ENCODE measurements at places on chromosomes 1 and 21.

GRCh38 chr1:190477762-190478148, at the start of gene BRINP3:
Gene BRINP3, minus strand, starts transcription at chr1:190477864.
- no peak for DNase-seq

DNA sequence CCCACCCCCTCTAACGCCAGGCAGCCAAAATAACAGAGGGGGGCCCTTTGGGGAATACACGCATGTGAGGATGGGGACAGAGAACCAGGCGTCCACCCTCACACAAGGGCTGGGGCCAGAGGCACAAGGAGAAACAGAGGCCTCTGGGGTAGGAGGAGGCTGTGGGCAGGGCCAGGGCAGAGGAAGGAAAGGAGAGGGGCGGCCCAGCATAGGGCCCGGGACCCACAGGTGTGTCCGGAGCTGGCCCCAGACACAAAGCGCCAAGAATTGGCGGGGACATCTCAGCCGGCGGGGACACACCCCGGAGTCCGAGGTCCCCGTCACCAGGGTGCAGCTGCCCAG, 6.7 kb downstream of the PLEKHG5 start:
- no peak for DNase-seq

GRCh38 chr1:175402336-175402735, 209.8 kb upstream of the KIAA0040 start:
- no peak for DNase-seq

DNA sequence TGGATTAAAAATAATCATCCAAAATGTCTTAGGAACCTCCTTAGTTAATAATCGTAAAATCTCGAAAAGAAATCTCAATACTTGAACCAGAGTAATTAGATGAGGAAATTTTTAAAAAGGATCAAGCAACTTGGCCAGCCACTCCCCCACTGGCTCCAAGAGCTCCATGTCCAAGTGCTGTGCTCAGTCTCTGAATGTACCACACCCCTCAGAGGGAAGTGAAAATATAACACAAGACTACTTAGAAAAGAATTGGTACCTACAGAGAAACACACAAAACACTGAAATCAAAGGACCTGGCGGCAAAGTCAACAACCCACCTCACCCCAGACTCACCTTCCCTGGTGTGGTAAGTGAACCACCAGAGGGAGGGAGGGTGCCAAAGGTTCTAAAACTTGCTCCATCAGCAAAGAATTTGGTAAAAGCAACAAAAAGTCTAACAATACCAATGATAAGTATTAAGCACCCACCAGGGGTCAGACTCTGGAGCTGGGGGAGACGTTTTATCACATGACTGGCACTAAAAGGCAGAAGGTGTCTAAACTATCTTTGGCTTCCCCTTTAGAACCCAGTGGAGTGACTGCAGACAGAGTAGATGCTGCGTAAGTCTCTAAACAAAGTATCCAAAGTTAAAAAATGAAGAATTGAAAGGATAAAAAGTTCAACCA, 14.0 kb downstream of the LBR start:
- no peak for DNase-seq

DNA sequence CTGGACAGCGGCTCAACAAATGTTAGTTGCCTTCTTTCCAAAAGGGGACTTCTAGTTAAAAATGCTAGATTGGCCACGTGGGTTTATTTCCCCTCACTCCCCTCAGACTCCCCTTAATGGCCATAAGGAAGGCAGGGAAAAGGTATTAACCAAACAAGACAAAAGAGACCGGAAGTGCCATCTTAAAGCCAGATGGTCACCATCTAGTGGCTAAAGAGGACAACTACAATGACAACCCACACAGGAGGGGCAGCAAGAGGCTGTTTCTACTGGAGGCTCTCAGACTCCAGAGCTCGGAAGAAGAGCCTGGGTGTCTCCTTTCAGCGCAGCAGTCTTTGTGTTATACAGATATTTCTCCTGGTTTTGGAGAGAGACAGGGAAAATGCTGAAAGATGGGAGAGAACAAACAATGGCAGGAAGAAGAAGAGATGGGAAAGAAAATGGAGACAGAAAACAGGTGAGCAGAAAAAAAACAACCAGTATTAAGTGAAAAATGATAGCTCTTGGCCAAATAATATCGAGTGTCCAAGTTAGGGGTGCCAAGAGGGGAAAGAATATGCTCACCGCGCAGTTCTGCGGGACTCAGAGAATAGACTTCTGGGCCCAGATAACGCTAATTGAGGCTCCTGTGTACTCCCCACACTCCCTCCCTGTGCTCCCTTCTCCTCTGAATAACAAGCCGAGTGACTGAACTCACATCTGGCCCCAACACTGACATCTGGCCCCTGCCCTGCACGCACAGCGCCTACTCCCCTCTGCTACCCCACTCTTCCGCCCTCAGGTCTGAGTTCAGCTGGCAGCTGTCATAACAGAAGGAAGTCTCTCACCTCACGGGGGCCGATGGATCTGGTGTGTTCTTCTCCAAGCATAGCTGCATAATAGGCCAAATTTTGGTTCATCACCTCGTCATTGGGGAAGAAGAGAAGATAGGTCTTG, 9.6 kb downstream of the P3H1 start:
- DNase-seq: no peak

DNA sequence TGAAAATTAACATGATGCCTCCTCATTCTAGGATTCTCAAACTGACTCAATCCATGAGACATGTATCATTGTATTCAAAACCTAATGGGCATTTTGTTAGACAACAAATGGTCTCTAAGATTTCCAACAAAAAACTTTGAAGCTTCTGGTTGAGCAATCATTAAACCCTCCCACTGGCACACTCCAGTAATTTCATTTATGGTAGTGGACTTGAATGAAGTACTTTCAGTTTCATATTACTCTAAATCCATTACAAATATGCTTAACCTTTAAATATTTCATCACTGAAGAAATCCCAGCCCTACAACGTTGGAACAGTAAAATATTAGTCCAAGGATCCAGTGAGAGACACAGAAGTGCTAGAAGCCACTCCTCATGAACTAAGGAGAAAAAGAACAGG, 43.5 kb downstream of the GBP6 start:
- no peak for DNase-seq

GRCh38 chr1:84701376-84701775, 11.1 kb upstream of the SSX2IP start:
- no peak for DNase-seq

DNA sequence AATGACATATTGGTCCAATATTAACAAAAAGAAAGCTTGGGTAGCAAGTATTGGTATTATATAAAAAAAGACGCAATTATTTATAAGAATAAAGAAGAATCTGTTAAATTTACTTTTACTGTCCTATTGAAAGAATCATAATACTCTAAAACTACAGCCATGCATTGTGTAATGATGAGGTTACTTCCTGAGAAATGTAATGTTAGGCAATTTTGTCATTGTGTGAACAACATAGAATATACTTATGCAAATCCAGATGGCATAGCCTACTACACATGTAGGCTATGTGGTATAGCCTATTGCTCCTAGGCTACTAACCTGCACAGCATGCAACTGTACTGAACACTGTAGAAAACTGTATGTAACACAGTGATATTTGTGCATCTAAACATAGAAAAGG, 121.2 kb upstream of the PTGFR start:
- no peak for DNase-seq

DNA sequence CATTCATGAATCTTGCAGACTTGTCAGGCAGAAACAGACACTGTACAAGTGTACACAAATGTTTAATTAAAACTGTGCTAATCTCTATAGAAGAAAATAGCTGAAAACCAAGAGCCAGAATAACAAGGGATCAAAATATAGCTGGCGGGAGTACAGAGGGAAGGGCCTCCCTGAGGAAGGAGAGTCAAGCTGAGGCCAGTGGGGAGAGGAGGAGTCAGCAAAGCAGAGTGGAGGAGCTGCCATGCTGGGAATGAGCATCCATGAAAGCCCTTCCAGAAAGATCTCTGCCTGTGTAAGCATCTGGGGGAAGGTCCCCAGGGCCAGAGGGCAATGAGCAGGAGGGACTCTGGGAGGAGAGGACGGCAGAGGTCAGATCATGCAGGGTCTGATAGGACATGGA, 15.1 kb downstream of the SLAMF8 start:
- no peak for DNase-seq

DNA sequence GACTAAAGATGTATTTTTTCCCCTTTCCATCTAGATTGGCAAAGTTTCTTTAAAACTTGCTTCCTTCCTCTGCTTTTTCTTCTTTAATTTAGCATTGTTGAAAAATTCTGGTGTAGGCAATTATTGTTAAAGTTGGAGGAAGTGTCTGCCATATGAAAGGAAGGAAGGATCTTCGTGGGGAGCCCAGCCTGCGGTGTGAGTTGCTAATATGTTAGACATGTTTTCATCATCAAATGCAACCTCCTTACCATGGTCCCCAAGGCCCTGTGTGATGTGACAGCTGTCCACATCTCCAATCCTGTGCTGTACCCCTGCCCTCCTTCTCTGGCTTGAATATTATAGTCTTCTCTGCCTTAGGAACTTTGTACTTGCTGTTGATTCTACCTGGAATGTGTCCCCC, 81.0 kb upstream of the ZBTB18 start:
- no peak for DNase-seq

DNA sequence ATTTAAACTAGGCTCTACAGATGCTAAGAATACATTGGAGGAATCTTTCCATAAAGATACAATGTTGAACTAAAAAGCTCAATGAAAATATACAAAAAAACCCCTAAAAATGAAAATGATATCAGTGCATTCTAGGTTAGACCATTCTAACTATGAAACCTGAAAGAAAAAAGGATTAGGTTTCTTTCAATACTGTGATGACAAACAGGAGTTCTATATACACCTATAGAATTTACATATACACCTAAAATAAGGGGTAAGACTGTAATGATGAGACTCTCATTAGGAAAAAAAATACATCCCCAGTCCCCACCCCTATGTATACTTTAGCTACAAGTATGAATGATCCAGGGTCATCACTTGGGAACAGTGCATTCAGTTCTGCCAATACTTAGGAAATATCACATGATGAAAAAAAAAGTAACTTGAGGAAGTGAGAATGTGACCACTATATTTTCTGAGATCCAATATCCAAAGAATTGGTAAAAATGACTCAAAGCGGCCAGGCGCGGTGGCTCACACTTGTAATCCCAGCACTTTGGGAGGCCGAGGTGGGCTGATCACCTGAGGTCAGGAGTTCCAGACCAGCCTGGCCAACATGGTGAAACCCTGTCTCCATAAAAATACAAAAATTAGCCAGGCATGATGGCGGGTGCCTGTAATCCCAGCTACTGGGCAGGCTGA, 26.3 kb downstream of the SELENOF start:
- DNase-seq: no peak

GRCh38 chr1:243406424-243406823, 150.6 kb downstream of the SDCCAG8 start:
- DNase-seq: no peak

GRCh38 chr1:109214695-109215623, 1.2 kb downstream of the SARS1 start:
- DNase-seq: no peak

DNA sequence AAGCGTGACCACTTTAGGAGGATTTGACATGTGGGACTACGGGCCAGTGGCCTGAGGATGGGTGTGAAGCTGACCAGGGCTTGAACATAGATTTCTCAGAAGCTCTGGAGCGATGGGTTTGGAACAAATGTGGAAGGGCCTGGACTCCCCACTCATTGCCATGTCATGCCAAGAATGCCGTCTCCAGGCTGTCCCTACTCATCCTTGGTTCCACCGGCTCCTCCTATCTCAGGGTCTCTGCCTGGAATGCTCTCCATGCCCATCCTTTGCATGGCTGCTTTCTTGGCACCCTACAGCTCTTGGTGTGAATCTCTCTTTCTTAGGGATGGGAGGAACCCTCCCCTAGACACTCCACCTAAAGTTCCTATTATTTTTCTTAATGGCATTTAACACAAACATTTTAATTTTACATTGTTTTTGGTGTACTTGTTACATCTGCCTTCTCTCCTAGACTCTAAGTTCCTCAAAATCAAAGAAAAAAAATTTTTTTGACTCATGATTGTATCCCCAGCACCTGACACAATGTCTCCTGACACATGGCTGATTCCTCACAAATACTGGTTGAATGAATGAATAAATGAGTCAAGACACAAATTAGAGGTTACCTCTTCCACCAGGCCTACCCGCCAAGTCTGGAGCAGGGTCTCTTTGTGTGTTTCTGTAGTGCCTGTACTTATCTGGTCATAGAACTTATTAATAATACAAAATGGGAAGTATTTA, 114.5 kb downstream of the OMA1 start:
- DNase-seq: no peak

DNA sequence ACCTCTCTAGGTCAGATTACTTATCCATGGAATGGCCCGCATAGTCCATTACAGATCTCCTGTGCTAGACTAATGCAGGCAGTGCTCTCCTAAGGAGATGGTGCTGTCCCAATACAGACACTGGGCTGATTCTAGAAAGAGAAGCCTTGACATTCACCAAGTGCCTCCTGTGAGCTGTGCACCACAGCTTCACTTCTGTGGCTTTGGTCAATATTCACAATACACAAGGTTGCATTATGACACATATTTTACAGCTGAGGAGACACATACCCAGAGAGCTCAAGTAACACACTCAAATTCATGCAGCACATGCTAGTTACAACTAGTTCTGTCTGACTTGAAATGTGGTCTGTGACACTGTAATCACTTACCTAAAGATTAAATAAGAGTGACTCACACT, 59.4 kb upstream of the LRRC8B start:
- no peak for DNase-seq

DNA sequence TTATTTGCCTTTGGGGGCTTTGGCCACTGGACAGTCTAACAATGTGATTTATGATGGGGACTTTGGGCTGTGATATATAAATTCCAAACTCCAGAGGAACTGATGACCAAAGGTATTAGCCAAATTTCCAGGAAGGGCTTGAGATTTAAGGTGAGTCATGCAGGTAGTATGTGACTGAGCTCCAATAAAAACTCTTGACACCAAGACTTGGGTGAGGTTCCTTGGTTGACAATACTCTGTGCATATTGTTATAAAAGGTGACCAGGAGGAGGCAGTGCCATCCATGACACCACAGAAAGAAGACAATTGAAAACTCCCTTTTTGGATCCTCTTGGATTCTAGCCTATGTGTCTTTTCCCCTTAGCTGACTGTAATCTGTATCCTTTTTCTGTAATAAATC, 392.7 kb upstream of the LRRC7 start:
- no peak for DNase-seq

DNA sequence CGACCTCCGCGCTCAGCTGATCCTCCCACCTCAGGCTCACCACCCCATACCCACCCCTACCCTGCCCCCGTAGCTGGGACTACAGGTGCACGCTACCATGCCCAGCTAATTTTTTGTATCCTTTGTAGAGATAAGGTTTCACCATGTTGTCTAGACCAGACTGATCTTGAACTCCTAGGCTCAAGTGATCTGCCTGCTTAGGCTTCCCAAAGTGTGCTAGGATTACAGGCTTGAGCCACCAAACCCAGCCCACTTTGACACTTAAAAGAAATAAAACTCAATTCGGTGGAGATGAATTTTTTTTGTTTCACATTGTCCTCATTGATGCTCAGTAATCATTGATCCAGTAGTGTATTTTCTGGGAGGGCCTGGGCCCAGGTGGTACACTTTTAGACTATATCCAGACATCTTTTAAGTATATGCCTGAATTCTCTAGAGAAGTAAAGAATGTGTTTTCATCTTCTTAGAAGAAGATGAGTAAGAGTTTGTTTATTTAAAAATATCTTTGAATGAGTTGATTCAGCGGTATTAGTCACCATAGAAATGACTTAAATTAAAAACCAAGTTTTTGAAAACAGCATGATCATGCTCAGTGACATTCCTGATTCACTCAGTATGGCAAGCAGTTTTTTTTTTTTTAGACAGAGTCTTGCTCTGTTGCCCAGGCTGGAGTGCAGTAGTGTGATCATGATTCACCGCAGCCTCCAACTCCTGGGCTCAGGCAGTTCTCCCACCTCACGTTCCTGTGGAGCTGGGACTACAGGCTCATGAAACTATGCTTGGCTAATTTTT, 57.8 kb downstream of the EPB41 start:
- DNase-seq: no peak

Data from right forelimb (tissue), 1 donor.